ENCODE measurements at places on chromosomes 2 and 18.

DNA sequence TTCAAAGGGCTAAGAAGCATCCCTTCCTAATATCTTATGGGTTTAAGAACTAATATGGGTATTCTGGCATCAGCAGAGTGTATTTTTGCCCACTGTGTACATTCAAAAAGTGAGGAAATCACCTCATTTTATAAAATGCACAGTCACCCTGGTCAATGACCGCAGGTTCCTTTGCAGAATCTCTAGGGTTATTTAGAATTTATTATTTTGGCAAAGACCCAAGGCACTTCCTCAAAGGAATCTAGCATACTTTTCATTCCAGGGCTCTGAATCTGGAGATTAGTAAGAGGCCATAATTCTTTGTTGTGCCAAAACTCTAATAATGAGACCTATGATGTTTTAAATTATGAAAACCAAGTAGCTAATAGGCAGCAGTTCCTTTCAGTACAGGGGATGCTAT, 27.2 kb upstream of the CDH2 start:
- no peak for DNase-seq

DNA sequence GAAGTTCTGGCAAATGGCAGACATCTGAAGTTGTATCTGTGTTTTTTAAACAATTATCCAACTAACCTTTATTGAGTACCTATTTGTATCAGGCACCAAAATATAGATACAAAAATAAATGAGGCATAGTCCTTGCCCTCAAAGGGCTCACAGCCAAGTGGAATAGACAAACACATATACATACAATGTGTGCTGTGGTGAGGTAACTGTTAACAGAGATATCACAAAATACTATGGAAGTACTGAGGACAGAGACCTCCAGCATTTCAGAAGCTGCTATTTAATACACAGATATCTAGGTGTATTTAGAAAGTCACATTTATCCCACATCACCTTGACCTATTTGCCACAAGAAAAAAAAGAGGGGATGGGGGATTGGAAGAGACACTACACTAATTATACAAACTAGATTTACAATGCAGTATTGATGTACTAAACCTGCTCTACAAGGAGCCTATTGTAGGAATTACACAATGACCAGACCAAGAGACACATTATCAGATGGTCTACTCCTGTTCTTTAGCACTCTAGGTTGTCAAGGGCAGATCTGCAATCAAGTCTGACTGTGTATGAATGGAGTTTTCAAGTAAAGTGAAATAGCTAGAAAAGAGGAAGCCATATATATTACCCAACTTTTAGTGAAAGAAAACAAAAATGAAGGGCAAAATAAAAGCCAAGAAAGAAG, 62.2 kb downstream of the SPIRE1 start:
- DNase-seq: no peak

DNA sequence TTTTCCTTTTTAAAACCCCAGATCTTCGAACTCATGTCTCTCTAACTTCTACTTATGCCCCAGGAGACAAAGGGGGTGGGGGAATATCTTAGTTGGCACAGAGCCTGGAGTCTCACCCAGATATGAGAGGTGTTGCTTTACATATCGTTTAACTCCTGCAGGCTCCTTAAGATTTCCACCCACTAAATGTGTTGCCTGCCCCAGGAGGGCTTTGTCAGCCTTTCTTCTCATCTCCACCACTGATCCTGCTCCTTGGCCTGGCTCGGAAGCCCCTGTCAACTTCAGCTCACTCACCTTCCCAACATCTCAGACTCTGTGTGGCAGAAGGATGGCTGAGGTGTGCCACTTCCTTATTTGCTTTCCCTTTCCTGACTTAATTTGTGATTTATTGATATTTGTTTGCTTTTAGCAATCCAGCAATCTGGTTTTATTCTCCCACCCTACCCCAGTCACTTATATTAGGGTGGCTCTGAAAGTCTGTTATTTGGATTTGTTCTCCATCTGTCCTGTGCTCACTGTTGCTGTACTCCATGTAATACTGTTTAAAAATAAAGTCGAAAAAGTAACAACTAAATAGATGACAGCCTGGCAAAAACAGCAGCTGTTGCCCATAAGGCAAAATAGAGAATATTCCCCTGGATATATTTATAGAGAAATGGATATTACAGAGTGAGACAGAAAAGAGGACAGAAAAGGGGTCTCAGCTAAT, 200.6 kb downstream of the ZBTB7C start:
- DNase-seq: no peak

DNA sequence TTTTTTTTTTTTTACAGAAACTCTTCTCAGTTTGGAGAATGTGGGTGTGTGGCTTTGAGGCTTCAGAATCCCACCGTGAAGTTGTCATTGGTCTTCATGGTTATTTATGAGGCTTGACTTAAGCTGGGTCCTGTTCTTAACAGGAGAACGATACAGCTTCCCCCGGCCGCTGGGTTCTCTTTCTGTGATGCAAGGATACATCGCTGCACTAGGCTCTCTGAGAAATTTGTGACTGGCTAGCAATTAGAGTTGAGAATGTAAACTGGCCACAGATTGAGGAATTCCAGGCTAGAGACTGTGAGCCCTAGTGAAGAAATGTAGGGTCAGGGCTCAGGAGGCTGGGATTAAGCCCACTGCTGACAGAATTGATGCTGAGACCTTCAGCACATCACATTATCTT, 29.8 kb downstream of the MGAT5 start:
- DNase-seq: no peak

- no peak for DNase-seq
Measured at GRCh38 chr18:36130883-36131653, 1.4 kb downstream of the ELP2 start.

GRCh38 chr2:236657215-236657614, 87.6 kb downstream of the ACKR3 start:
- no peak for DNase-seq

DNA sequence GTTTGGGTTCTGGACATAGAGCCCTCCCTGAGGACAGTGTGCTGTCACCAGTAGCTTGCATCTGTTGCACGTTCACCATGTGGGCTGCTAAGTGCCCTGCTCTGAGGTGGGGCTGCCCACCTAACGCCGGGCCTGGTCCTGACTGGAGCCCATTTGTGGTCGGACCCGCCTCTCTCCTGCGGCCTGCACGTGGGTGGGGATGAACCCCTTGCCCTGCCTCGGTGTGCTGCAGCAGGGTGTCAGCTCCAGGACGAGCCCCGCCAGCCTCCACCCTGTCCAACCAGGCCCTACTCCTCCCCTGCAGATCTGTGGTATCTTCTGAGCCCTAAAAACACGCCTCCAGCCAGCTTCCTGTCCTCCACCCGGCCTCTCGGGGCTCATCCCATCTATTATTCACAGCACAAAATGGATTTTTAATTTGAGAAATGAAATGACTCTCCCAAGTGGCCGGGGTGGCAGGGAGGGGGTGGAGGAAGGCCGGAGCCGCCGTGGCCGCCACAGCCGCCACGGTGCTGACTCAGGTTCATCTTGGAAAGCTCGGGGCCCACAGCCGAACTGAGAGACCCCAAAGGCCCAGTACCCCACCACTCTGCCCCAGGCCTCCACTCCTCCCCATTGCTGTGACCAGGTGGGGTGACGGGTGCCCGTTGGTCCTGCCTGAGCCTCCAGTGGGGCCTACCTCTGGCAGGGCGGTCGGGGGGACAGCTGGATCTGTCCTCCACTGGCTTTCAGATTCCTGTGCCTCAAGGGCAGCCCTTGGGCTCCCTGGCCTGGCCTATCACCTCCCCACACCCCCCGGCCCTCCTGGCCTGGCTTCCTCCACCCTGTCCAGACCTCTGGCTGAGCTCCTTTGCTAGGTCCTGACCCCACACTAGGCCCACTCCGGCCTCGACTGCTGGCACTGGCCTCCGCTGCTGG, 2.8 kb upstream of the ECEL1 start:
- no peak for DNase-seq

GRCh38 chr2:11131166-11131920, 23.9 kb upstream of the SLC66A3 start:
- no peak for DNase-seq

GRCh38 chr2:129400826-129401225, 578.6 kb upstream of the RAB6C start:
- DNase-seq: no peak

DNA sequence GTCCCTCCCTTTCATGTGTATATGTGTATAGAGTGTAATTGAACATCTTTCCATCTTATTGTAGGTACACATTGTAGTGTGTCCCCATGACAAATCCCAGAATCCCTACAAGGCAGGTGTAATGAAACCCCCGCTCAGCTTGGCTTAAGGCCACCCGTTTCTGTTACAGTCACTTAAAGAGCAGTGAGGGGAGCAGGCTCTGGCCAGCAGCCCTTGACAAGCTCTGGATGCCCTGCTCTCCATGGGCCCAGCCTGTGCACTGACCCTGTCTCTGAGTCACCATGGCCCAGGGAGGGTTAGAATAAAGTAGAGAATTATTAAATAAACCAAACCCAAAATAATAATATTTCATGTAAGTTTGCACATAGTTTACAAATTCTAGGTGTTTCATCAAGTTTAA, 17.2 kb upstream of the MAL start:
- DNase-seq: no peak

DNA sequence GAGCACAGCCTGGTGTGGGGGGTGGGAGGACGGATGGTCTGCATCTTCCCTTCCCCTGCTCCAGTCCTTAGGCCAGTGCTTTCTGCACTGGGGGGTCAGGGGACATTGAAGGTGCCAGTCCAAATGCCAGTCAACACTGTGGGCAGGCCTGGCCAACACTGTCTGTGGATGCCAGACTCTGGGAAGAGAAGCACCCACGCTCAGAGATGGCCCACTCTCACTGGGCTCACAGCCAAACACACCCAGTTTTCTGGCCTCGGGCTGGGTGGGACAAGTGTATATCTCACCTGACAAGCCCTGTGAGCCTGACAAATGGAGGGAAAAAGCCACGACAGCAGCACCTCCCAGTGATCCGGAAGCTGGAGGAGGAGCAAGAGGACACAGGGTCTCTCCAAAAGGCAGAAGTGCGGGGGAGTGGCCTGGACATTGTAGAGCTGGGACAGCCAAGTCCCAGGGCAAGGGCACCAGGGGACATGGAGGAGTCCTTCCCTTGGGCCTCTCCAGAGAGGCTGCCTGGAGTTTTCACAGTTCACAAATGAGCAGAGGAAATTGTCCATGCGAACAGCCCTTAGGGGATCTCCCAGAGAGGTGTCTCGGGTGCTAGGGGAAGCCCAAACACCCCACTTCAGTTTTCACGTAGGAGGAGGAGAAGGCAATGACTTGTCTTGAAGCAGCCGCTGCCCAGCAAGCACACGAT, 79.3 kb downstream of the SDC1 start:
- no peak for DNase-seq

GRCh38 chr2:224078656-224079055, 39.6 kb upstream of the SERPINE2 start:
- no peak for DNase-seq

- DNase-seq: no peak
Measured at GRCh38 chr2:10598501-10598900, 91.3 kb downstream of the NOL10 start.

DNA sequence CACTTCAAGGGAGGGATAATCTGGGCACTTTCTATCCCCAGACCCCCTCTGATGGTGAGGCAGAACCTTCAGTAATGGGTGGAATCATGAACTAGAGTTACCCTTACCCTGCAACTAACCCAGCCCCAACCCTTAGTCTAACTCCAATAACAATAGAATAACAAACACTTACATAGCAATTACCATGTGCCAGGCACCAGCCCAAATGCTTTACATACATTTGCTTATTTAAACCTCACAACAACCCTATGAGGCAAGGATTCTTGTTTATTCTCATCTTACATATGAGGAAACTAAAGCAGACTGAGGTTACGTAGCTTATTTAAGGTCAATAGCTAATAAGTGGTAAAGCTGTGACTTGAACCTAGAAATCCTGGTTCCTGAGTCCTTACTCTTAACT, 132.8 kb downstream of the CYP26B1 start:
- no peak for DNase-seq

- no peak for DNase-seq
Measured at GRCh38 chr2:197128126-197128525, 182.5 kb downstream of the ANKRD44 start.

DNA sequence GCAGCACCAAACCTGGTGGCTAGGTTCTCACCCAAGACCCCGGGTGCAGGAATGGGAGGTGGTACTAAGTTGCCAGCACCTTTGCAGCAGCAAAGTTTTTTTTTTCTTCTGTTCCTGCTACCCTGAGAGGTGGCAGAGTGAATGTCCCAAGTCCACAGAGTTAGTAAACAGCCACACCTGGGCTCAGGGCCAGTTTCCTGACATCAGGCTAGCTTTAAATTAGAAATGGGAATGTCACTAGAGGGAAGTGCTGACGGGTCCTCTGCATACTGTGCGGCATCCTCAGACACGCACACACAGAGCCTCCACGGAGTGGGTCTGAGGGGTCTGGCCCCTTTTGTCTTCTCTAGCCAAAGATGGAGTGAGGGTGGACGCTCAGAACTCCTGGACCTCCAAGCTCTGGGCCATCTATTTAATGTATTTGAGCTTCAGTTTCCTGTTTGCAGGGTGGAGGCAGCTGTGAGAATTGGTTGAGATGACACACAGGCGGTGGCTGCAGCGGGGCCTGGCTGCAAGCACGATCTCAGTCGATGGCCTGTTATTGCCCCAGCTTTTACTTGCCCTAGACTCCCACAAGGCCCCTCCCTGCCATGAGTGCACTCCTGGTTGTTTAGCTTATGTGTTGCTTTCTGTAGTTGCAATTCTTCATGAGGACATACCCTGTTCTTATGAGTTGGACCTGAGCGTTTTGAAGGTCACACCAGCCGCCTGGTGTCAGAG, 751.4 kb upstream of the HS6ST1 start:
- DNase-seq: no peak

- no peak for DNase-seq
Measured at GRCh38 chr2:47043142-47043890, 111.8 kb downstream of the STPG4 start.

DNA sequence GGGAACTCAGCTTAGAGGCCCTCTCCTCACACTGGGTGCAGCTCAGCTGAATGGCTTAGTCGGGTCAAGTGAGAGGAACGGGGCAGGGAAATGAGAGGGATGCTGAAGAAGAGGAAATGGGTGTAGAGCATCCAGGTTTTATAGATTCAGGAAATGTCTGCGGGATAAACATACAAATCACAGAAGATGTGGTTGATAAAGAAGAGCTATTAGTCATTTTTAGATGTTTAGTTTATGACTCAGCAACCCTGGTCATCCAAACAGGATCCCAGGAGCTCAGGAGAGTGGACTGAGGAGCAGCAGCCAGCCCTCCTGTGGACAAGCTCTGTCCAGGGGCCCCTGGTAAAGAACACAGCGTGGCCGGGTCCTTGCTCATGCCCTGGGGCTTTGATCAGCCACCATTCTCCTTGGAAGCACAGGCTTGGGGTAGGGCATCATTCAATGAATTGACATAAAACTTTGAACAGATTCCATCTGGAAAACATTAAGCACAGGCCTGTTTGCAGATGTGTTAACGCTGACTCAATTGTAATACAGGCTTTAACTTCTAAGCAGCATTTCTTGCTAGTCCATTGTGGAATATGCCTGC, 83.0 kb downstream of the NPAS2 start:
- DNase-seq: no peak

DNA sequence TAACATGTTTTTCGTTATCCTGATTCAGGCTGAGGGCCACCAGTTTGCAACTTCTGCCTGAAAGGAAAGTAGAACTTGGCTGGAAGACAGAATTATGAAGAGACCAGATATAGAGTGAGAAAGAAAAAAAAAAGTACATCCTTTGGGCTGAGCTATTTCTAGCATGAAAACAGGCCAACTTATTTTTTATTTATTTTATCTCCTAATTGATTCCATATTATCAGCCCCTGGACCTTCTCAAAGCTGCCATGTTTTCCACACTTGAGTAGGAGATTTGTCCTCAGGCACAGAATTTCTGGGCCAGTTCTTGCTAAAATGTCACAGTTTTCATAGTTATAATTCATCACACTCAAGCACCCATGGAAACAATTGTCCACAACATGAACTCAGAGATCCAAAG, 586.8 kb upstream of the CNTNAP5 start:
- no peak for DNase-seq
